ENCODE measurements at places on chromosomes 12 and 14.

- no peak for DNase-seq
These were observed 427 bp downstream of the SLC6A12 start for GRCh38 chr12:213527-213932.

- DNase-seq: no peak
These were observed 215.8 kb upstream of the DIO2 start for GRCh38 chr14:80427101-80427500.

GRCh38 chr12:52398176-52398575, 8.0 kb downstream of the KRT82 start:
- DNase-seq: no peak

DNA sequence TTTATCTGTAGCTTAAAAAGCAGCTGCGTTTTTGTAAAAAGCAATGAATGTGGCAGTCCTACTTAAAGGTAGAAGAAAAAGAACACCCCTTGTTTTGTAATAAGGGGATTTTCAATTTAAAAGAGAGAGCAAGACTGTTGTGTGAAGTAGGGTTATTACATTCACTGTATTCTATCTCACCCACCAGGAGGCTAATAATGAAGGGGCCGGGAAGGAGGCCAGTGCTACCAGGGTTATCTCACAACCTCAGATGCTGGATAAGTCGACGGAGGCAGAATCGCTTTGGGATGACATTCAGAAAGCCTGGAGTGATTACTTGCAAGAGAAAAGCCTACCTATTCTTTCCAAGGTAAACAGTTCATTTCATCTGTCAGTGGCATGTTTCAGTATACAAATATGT, 97.7 kb downstream of the RMST start:
- no peak for DNase-seq

DNA sequence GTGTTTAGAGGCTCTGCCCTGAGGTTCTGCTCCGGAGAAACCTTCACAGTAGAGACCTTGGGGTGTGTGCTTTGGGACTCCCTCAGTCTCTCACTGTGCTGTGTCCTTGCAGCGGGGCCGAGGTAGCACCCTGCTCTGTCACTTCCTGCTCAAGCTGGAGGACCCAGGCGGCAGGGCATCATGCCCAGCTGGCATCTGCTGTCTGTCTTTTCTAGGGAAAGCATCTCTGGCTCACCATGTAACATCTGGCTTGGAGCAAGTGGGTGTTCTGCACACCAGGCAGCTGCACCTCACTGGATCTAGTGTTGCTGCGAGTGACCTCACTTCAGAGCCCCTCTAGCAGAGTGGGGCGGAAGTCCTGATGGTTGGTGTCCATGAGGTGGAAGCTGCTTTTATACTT, 124.5 kb downstream of the ESRRB start:
- DNase-seq: no peak

GRCh38 chr12:571795-572531, 91.3 kb downstream of the NINJ2 start:
- peak; percentile 88 for DNase-seq

DNA sequence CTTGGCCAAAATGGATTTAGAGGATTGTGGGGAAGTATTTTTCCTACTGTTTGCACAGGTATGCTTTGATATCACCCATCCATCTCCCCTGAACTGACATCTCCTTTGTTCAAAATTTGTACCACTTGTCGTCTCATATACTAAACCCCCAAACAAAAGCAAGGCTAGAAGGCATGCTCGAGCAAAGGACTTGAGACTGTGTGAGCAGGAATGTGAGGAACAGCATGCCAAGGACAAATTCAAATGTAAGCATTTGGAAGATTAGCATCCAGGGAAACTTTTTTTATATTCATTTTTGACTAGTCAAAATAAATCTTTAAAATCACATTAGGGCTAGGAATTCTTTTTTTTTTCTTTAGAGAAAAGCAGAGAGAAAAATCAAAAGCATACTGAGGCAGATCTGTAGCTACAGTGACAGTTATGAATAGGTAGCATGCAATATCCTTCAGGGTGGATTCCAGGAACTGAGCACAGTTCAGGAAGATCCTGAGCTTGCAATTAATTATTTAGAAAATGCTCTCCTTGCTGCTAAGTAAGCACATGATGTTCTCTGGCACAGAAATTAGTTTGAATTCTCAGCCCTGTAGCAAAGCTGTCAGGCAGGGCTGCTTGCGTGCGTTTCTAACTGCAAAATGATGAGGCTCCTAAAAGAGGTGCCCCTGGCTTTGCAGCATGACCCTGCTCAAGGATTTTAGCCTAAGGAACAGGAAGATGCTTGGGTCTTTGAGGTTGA, 327.7 kb downstream of the LRIG3 start:
- no peak for DNase-seq

DNA sequence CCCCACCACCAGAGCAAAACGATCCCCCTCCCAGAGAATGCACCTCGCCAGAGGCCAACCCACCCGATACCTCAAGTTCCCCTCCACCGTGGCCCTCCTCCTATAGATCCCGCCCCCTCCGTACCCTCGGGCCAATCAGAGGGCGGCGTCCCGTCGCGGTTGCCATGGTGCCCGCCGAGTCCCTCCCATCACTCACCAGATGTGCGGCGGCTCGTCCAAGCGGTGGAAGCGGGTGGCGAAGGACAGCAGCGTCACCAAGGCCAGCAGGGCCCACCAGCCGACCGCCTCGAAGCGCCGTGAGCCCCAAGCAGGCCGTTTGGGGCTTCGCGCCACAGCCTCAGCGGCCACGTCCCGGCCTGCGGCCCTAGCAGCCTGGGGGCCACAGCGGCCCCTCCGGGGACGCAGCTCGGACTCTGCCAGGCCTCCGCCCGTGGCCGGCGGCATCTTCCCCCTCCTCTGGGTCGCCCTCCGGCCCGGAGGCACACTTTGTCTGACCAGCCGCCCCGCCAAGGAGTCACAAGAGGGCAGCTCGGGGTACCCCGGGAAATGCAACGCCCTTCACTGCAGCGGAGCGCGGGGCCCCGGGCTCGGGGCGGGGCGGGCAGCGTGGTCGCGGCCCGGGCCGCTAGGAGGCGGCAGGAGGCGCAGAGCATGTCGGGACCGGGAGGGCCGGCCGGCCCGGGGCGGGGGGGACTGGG, at the start of gene POMT2:
Gene POMT2 (minus strand): TSS at position 646 of the 698 bp plus-strand sequence. CDS start 202 bp downstream, at position 444.
- DNase-seq: peak; percentile 94

GRCh38 chr14:34776611-34777010, 62.2 kb upstream of the CFL2 start:
- DNase-seq: no peak

- no peak for DNase-seq
These were observed 21.4 kb upstream of the KCNK13 start for GRCh38 chr14:90040411-90040810.

GRCh38 chr14:67815573-67816225, 691 bp downstream of the ZFYVE26 start:
- no peak for DNase-seq

- no peak for DNase-seq
These were observed 36.3 kb downstream of the RIN3 start for GRCh38 chr14:92549859-92550230.

DNA sequence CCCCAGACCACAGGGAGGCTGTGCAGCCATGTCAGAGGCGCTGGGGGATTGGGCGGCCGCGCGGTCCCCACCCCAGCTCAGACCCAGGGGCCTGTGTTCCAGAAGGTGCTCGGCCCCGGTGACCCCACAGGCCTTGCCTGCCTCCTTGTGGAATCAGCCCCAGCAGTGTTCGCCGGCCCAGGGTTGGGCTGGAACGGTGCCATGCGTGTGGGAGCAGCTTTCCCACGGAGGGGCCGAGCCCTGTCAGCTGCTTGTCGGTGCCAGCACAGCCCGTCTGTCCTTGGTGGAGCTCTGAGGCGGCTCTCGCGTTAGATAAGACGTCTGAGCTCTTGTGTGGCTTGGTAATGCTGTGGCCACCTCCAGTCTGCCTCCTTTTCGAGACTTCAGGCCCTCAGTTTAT, 8.5 kb downstream of the ZFYVE21 start:
- DNase-seq: no peak

GRCh38 chr12:58176296-58176869, 235.0 kb downstream of the ATP23 start:
- DNase-seq: peak; percentile 9

GRCh38 chr12:46332260-46332659, 40.3 kb downstream of the SLC38A2 start:
- DNase-seq: no peak

- peak; percentile 20 for DNase-seq
These were observed 412 bp upstream of the SNW1 start for GRCh38 chr14:77761205-77761931.

DNA sequence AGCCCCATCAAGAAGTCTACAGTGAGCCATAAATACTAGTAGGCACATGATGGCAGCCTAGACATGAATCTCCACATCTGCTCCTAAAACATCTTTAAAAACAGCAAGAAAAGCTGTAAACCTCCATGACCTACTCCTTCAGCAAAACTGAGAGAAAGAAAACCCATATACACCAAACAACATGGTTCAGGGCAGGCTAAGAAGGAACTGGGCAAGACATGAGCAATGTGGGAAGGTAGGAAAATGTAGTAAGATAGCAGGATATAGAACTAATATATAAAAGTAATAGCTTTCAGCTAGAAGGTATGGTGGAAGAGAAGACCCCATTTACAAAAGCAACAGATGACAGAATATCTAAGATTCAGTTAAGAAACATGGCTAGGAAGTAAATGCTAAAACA, 88.8 kb downstream of the RPS6KA5 start:
- no peak for DNase-seq

DNA sequence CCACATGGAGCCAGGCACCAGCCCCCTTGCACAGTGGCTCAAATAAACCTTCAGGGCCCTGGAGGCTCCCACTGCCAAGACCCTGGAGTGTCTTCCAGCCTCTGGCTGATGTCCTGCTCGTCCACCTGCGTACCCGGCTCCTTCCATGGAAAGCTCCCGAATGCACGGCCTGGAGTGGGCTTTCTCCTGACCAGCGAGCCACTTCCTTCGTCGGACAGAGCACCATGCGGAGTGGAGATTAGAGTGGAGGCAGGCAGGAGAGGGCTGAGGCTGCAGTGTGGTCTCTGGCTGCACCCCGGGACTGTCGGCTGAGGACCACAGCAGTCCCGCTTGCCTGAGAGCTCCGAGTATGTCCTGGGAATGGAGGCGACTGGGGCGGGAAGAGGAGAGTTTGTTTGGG, 93.7 kb upstream of the SFSWAP start:
- no peak for DNase-seq

DNA sequence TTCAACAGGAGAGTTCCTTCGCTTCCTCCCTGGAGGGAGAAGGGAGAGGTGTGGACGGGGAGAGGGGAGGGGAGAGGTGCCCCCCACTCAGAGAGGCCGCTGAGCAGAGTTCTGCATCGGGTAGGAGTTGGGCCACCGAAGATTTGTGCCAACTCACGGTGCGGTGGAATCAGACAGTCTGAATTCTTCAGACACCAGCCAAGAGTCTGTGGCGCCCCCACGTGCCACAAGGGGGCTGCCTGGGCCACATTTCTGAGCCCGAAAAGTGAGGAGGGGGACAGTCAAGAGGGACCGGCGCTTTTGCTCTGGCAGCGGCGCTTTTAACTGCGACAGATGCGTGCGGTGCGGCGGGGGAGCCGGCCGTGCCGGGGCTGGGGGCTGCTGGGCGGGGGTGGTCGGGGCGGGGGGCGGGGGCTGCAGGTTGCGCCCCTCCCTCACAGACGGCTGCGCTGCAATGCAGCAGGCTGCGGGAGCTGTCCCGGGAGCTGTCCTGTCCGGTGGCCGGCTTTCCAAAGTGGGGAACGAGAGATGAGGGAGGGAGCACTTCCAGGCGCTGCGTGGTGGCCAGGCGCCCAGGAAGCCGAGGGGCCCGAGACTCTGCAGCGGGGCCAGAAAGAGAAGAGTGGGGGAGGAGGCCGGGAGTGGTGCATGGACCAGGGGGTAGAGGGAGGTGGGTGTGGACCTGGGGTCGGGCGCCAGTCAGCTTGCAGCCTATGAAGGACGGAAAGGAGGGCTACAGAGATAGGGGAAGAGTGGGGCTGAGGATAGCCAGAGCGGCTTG, 975 bp upstream of the RTL1 start:
- DNase-seq: no peak

DNA sequence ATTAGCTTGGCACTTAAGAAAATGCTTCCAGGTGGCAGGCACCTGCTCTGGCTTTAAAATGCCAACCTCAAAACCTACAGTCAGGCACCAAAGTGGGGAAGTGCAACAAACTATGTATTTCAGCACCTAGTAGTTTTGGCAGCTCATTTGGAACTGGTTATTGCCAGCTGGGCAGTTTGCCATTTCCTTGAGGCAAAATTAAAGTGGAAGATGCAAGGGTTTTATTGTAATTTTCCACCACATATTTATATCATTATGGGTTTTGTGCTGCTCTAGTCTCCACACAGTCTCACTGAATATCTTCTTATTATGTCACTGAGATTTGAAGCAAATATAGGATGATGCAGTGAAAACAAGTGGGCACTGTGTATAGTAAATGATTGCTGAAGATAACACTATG, 117.0 kb downstream of the PRKD1 start:
- no peak for DNase-seq

- DNase-seq: peak; percentile 80
These were observed at the start of gene TNFRSF1A for GRCh38 chr12:6341417-6342139. TNFRSF1A (minus strand) TSS chr12:6342076; CDS start chr12:6341814, 262 bp downstream.

GRCh38 chr12:75209812-75210138, at the start of gene KCNC2:
KCNC2 (minus strand) TSS chr12:75209839.
- DNase-seq: no peak

DNA sequence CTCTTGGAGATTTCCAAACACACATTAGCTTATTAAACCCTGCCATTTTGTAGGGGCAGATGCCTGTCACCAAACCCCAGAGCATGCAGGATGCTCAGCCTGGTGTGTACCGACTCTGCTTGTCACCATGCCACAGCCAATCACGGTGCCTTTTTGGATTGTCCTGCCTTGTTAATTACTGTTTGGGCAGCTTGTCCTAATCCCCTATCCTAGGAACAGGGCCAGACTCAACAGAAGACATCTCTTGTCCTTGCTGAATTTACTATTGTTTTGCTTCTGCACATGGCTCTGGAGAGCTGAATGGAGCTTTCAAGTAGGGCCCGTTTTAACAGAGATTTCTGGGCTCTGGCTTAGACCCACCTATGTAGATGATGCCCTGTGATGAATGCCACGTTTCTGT, 388.5 kb downstream of the AACS start:
- no peak for DNase-seq

DNA sequence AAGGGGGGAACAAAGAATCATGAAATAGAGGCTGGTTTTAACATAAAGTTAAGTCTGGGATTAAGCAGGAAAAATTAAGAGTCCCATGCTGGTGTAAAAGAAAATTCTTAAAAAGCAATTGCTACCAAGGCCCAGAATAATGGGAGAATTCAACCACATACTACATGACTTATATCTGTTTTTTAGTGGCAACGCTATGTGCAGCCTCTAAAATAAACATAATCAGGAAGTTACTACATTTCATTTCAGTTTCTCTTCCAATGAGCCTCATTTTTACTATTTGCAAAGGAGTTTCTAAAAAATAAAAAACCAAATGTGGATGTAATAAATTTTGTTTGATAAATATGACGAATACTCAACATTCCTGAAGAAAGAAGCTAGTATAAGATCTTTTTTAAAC, 58.1 kb downstream of the CPNE8 start:
- no peak for DNase-seq

DNA sequence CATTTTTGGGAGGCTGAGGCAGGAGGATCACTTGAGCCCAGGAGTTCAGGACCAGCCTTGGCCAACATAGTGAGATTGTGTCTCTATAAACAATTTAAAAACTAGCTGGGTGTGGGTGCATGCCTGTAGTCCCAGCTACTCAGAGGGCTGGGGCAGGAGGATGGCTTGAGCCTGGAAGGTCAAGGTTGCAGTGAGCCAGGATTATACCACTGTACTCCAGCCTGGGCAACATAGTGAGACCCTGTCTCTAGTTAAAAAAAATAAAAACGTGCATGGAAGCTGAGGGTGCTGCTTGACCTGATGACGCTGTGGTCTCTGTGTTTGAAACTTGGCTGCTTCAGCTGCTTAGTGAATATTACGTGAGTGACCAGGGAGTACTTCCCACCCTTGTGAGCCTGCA, 89.7 kb downstream of the PPP2R5C start:
- DNase-seq: no peak

All from gastrocnemius medialis (tissue), 4 donors.